ENCODE measurements at places on chromosomes 11 and 22. TPM values are rescaled to one million over a fixed set of nuclear protein-coding genes. Genes with fewer than 3 reads are reported as not detected.

MSANTD2 gene
- total RNA-seq = 20.6 TPM

UPK3A gene
- total RNA-seq = not detected

INPP5J gene
- 7.9 TPM for total RNA-seq

PES1 gene
- 38.9 TPM for total RNA-seq

NCAM1 gene
- total RNA-seq = 54.4 TPM

MIAT gene
- 2.9 TPM for total RNA-seq

MED15 gene
- 32.1 TPM for total RNA-seq

APOL5 gene
- total RNA-seq = not detected

Measured in uterus (tissue), 4 donors.